ENCODE measurements at places on chromosomes 16 and 17.

- DNase-seq: no peak
These were observed 50.2 kb downstream of the ZCCHC14 start for GRCh38 chr16:87442581-87442966.

DNA sequence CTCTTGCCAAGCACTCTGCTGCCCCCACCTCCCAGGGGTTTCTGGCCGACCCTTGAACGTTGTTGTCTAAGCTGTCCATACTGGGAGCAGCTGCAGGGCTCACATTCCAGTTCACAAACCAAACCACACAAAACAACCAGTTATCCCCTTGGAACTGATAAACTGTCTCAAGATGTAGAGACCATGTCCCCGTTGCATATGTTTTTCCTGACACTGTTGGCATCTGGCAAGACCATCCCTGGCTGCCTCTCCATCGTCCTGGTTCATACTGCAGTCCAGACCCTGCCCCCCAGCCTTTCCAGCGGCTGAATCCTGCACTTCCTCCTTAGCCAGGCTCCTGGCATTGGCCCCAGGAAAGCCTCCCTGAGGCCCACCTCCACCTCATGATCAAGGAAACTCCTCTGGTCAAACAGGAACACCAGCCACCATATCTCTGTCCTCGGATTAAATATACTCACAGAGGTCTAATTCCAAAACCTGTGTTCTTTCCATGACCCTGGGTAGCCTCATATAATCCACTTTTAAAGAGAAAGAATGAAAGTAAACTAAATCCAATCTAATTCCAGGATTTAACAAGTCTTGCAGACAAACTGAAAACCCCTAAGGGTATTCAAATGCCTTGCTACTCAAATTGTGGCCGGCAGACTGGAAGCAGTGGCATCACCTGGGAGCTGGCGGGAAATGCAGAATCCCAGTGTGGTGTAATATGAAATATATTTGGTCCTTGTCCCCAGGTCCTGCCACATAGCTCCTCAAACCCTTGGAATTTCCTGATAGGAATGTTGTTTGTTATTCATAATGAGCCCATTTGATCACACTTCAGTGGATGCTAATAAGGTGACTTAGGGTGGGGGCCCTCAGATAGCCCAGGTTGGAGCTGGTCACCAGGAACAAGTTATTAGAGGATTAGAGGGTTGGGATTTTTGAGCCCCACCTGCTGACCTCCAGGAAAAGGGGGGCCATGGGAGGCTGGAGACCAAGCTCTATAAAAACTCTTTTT, 14.2 kb downstream of the GAS7 start:
- no peak for DNase-seq

DNA sequence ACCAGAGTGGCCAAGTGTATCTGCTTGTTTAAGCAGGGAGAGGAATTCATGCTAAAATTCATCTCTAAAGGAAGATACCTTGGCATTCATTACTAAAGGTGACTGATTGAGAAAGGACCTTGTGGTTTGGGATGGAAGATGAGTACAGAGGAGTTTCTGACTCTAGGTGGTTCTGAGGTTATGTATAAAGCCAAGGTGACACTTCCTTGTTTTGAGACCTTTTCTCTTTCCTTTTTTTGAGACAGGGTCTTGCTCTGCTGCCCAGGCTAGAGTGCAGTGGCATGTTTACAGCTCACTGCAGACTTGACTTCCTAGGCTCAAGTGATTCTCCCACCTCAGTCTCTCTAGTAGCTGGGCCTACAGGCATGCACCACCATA, 9.1 kb downstream of the ABHD15 start:
- DNase-seq: no peak

- no peak for DNase-seq
These were observed 247.3 kb downstream of the ZFHX3 start for GRCh38 chr16:72800524-72801161.

GRCh38 chr17:44216694-44217093, 2.8 kb downstream of the UBTF start:
- no peak for DNase-seq

DNA sequence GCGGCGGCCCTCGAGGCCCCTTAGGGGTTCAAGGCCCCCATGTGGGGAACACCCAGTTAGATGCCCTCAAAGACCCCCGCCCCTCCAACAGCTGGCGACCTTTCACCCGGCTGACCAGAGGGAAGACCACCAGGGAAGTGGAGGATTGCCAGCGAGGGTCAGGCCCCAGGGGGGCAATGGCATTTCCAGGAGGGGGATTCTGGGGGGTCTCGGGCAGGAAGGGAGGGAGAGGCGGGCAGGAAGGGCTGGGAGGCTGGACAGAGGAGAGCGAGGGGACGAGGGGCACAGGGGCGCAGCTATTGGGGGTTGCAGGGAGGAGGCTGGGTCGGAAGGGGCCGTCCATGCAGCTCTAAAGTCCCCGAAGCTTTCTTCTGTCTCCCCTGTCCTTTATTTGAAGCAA, 139.5 kb downstream of the C16orf95 start:
- DNase-seq: no peak

GRCh38 chr17:75825149-75825552, 19.1 kb downstream of the UNC13D start:
- no peak for DNase-seq

DNA sequence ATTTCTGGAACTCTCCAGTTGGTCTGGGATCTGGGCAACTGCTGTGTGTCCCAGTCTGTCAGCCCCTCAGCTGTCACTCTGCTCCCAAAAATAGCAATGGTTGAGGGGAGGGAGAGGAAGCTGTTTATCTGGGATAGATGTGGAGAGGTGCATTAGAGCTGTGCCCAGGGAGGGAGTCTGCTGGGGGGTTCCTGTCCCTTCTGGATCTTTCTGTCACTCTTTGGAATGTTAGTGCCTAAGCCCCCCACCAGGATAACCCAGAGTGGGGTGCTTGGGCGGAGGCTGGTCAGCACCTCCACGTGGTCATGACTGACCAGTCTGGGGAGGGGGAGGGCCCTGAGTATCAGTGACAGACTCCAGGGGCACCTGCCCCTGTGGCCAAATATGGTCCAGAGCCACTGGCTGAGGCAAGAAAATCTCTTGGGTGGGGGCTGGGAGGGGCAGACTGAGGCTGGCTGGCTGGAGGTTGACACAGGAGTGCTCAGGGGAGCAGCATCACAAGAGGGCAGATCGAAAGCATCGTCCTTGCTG, at the start of gene UNC45B:
UNC45B (plus strand) TSS at position 443 of the 531 bp plus-strand sequence. CDS start 447 bp downstream, outside the sequence.
- no peak for DNase-seq

DNA sequence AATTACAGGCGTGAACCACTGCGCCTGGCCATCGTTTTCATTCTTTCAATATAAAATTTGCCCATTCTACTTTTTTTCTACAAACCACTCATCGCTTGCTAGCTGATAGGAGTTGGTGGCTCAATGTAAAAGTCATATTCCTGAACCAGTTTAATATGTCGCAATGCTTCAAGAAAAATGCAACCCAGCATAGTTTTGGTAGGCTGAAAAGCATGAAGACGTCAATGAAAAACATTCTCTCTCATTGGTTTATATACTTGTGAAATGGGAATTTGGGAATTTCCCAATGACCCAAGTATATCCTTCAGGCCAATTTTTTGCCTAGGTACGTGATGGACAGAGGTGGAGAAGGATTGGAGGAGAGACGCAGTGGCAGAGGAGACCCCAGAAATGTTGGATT, 26.9 kb downstream of the USP43 start:
- DNase-seq: no peak

GRCh38 chr17:18225121-18225641, at the start of gene LLGL1:
TSS of gene LLGL1 (plus strand) at chr17:18225635. CDS start at chr17:18225683, 48 bp downstream.
- peak; percentile 84 for DNase-seq

GRCh38 chr17:76178124-76178523, 37.1 kb upstream of the FOXJ1 start:
- no peak for DNase-seq

GRCh38 chr17:80183581-80184422, 14.0 kb downstream of the CARD14 start:
- no peak for DNase-seq

DNA sequence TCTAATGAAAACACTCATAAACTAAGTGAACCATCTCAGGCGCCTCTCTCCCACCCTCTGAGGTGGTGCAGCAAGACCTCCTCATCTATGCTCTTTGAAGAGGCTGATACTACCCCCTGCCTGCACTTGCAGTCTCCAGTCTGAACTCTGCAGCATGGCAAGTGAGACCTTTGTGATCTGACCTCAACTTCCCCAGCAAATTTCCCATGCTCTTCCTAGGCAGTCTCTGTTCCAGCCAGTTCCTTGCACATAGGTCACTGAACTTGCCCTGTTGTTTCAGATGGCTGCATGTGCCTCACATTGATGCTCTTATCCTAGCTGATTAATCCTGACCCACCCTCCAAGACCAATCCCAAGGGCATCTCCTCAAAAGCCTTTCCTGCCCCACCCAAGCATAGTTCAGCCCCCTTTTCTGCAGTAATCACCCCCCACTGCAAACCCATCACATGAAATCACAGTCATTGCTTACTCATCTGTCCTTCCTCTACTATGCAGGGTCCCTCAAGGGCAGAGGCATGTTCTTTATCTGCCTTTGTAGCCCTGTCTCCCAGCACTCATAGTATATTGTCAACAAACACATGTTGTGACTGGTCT, 42.0 kb downstream of the TBX21 start:
- no peak for DNase-seq

- no peak for DNase-seq
These were observed 24.0 kb downstream of the SMARCE1 start for GRCh38 chr17:40623419-40624210.

GRCh38 chr17:57415751-57416207, 159.5 kb downstream of the MSI2 start:
- DNase-seq: no peak

- DNase-seq: no peak
These were observed 11.8 kb downstream of the SYT17 start for GRCh38 chr16:19179546-19180490.

DNA sequence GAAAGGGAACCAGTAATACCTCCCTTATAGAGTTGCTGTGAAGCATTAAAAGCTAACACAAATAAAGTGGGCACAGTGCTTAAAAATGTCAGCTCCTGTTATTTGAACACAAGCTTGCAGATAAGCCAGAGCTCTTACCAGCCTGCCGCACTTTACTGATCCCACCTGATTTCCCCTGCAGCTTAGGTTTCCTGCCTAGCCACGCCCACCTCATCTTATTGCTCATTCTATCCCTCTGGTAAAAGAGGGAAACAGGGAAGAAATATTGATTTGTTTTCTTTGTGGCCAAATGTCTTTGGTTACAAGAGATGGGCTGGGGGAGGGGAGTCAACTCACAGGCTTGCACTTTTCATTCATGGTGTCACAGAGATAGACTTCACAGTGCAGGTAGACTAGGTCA, 9.6 kb upstream of the GP2 start:
- DNase-seq: no peak

DNA sequence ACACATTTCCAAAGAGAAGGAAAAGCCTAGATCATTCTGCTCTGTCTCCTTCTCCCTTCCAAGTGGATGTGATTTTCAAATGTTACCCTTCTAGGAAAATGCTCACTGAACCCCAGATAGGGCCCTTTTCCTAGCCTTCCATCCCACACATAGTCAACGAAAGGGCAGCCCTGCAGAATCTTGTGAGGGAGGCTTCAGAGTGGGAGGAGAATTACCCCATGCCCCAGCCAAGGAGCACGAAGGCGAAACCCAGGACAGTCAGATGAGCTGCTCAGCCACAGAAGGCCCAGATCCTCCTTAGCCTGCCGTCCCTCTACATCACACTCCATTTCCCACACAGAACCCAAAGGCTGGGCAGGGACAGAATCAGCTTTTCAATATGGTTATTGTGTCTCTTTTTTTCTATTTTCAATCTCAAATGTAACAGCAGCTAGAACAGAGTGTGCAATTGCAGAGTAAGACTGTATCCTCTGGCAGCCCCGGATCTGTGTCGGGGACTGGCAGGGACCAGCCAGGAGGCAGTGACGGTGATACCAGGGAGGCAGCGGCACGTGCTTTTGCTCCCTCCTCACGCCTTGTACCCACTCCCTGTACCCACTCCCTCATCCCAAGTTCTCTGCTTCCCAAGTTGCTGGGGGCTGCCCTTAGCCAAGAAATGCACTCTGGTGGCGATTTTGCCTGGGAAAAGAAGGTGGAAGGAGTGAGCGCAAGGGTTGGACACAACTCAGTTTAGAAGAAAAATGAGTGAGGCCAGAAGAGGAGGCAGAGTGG, 3.7 kb upstream of the SDK2 start:
- DNase-seq: no peak

GRCh38 chr16:87555647-87556046, 46.7 kb upstream of the JPH3 start:
- DNase-seq: no peak

GRCh38 chr17:56601591-56601990, 8.1 kb downstream of the NOG start:
- DNase-seq: no peak

DNA sequence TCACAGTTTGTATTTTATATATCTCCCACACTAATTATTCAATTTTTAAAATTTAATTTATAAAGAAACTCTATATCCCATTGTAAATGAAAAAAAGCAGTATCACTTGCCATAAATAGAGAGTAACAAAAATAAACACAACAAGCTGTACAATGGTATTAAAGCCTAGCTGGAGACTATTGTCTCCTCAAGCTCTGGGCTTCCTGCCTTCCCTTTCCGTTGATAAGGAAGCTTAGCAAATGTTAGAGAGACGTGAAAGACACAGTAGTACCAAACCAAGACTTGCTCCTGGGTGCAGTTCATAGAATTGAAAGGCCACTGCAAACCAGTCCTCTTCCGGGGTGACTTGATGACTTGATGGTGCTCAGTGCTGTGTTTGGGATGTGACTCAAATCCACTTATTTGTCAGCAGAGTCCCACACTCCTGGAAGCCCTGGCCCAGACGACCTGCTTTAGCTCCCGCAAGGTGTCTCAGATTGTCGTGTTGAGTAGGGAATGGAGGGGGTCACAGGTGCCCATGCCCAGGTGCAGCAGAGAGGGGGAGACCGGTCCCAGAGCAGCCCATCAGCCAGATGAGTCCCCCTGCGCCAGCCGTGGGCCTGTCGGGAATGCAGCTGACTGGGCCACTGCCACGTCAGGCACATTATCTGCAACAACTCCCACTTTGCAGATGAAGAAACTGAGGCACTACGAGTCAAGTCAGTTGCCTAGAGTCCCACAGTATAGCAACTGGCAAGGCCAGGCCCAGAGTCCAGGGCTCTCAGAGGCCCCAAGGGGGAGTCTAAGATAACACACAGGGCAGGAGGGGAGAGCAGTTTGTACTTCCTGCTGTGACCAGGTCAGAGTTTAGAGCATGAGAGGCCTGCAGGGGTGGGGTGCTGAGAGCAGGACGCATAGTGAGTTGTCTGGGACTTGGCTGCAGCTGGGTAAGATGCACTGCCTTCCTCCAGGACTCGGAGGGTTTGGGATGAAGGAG, 40.5 kb downstream of the PSME3IP1 start:
- DNase-seq: no peak

DNA sequence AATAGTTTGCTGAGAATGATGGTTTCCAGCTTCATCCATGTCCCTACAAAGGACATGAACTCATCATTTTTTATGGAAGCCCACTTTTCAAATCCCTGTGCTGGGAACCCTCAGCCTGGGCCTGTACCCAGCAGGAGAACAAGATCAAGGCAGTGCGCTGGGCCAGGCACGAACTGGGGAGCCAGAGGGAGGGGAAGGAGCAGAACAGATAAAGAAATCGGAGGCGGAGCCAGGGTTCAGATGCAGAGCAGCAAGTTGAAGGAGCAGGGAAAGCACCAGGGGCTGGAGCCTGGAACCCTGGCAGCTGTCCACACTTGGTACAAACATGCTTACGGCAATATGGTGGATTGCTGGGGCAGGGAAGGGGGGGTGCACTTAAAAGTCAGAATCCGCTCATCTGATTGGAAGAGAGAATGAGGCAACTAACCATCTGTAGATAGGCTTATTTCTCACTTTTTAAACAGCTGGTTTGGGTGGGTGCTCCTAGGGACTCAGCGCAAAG, 107.5 kb downstream of the NOG start:
- no peak for DNase-seq

Measured in hypothalamus (tissue), 51 donors.